ENCODE measurements at places on chromosomes 7 and 10. TPM values are rescaled to one million over a fixed set of nuclear protein-coding genes. Genes with fewer than 3 reads are reported as not detected.

- no peak for DNase-seq
- no peak overlapping the region for H3K27ac ChIP-seq
- H3K27me3 ChIP-seq: peaks cover 5% of the 10 kb centered on the region
- no peaks in the 10 kb centered on the region for H3K36me3 ChIP-seq
- peaks cover 25% of the 10 kb centered on the region for H3K4me1 ChIP-seq
- H3K4me3 ChIP-seq: no peak overlapping the region
Observed at GRCh38 chr10:30505543-30506298, 71.7 kb downstream of the MAP3K8 start.

GRCh38 chr7:8785081-8785480, 351.7 kb downstream of the NXPH1 start:
- H3K27me3 ChIP-seq: no peaks in the 10 kb centered on the region
- H3K4me3 ChIP-seq: no peak overlapping the region
- no peaks in the 10 kb centered on the region for H3K36me3 ChIP-seq
- no peak for DNase-seq
- no peaks in the 10 kb centered on the region for H3K4me1 ChIP-seq

GRCh38 chr7:55286666-55287065, 78.5 kb upstream of the LANCL2 start:
- H3K4me1 ChIP-seq: no peaks in the 10 kb centered on the region
- no peaks in the 10 kb centered on the region for H3K36me3 ChIP-seq
- H3K27ac ChIP-seq: no peak overlapping the region
- no peaks in the 10 kb centered on the region for H3K27me3 ChIP-seq
- H3K4me3 ChIP-seq: no peak overlapping the region

DNA sequence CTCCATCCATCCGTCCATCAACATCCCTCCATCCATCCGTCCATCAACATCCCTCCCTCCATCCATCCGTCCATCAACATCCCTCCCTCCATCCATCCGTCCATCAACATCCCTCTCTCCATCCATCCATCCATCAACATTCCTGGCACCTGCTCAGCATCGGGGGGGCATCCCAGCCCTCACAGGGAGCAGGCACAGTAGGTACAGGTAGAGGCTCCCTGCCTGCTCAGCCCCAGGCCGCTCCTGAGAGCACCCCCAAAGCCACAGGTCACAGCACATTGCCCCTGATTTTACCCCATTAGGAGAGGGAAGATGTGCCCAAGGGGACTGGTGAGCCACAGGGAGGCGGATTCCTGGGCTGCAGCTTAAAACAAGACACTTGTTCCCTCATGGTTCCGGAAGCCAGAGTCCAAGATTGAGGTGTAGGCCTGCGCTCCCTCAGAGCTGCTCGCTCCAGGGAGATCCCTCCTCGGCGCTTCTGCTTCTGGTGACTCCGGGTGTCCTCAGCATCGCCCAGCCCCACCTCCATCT, 21.1 kb upstream of the CFAP46 start:
- H3K27me3 ChIP-seq: peaks cover 33% of the 10 kb centered on the region
- peak overlapping the region; percentile 73 for H3K4me3 ChIP-seq
- DNase-seq: no peak
- H3K36me3 ChIP-seq: no peaks in the 10 kb centered on the region

- H3K4me3 ChIP-seq: no peak overlapping the region
- H3K27ac ChIP-seq: no peak overlapping the region
- peaks cover 7% of the 10 kb centered on the region for H3K4me1 ChIP-seq
- no peaks in the 10 kb centered on the region for H3K36me3 ChIP-seq
Observed at GRCh38 chr10:24848195-24848594, 104.2 kb downstream of the PRTFDC1 start.

DNA sequence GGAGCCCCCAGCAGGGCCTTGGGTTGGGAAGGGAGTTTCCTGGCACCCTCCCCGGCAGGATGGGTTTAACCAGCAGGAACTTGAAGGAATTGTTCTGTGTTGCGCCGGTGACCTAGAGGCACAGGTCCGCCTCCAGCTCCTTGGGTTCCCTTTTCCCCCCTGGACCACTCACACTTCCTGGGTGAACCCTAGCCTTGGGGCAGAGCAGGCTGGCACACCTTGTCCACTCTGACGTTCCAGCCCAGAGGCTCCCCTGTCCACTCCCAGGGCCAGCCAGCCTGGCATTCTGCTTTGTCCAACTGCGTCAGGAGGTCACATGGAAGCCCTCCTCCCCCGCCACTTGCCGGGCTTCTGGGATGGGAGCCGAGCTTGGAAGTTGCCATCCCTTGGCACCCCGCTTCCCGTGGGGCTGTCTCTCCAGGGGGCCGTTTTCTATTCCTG, 25.8 kb downstream of the TMEM120A start:
- H3K27me3 ChIP-seq: no peaks in the 10 kb centered on the region
- no peak overlapping the region for H3K27ac ChIP-seq
- no peak overlapping the region for H3K4me3 ChIP-seq
- no peaks in the 10 kb centered on the region for H3K4me1 ChIP-seq

DNA sequence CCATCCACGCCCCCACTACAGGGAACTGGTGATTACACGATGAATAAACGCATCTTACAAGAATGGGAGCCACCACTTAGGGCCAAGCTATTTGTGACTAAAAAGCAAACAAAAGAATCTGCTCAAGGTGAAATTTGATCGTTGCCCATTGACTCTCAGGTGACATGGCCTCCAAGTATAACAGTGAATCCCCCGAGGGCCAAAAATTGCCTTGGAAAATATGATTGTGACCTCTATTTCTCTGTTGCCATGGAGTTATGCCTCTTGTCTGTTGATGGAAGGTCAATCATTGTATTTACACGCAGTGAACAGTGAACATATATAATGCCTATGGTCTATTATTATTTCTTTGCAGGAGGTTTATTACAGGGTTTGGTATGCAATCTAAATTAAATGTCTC, 282.3 kb downstream of the KLF6 start:
- DNase-seq: no peak
- H3K4me1 ChIP-seq: no peaks in the 10 kb centered on the region
- H3K36me3 ChIP-seq: no peaks in the 10 kb centered on the region
- no peaks in the 10 kb centered on the region for H3K27me3 ChIP-seq
- H3K4me3 ChIP-seq: no peak overlapping the region
- H3K27ac ChIP-seq: no peak overlapping the region

DNA sequence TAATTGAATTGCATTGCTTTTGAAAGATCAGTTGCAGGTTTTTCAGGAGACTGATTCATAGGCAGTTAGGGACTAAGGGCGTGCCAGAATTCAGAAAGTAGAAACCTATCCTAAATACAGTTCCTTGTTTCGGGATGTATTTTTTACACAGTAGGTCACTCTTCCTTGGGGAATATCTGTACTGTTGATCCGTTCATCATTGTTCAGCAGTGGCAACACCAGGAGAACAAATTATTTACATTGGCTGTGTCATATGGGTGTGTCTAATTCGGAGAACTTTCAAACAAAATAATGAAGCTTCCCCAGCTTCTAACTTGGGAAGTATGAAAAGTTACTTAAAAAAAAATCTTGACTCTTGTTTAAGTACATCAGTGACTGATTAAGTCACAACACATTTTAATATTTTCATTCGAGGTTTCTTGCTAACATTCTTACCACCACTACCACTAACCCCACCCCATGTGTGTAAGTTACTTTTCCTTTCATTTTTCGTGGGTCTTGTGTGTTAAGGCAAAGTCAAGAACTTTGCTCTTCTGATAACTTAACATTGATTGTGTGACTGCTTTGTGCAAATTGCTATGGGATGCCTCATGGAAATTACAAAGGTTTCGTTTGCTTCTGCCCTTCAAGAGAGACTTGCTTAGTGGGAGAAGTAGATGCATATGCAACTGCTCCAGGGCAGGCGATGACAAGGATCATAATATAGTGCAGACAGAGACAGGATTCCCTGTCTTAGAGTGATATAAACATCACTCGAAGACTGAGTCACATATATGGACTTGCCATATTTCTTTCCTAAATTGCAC, 43.8 kb upstream of the RPA3 start:
- H3K4me3 ChIP-seq: peak overlapping the region; percentile 74
- H3K27me3 ChIP-seq: no peaks in the 10 kb centered on the region
- H3K27ac ChIP-seq: peak overlapping the region; percentile 87
- H3K36me3 ChIP-seq: no peaks in the 10 kb centered on the region
- DNase-seq: peak; percentile 20

DNA sequence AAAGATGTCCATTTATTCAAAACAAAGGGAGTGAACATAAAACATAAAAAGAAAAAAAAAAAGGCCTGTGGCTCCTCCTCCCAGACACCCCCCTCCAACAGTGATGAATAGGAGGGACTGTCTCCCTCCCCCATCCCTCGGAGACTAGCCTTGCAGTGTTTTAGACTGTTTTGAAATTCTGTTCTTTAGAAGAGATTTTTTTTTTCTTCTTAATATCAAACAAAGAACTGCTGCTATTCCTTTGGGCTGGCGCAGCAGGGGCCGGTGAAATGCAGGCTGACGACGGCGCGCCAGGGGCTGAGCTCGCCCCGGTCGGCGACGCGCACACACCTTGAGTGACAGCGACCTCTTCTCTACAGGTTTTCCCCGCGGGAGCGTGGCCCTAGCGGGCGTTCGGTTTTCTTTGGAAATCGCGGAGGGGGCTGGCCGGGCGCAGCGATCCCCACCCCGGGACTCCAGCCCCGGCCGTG, at the start of gene LANCL2:
Gene LANCL2, plus strand, starts transcription at position 133 of the 470 bp plus-strand sequence. CDS start 689 bp downstream, outside the sequence.
- H3K36me3 ChIP-seq: peaks cover 7% of the 10 kb centered on the region
- DNase-seq: peak; percentile 68
- H3K4me3 ChIP-seq: peak within 1 kb of the TSS; percentile 94
- peaks cover 25% of the 10 kb centered on the region for H3K4me1 ChIP-seq
- H3K27ac ChIP-seq: peak within 1 kb of the TSS; percentile 97

Gene CROT
- 4.6 TPM for total RNA-seq

Gene PIK3AP1
- 2.7 TPM for total RNA-seq

Gene HABP2
- total RNA-seq: not detected

Gene NPSR1
- total RNA-seq: not detected

Gene ATRNL1
- not detected for total RNA-seq

Gene CCDC146
- total RNA-seq: 1.2 TPM

Gene PCGF5
- 44.3 TPM for total RNA-seq
